Stimulated activated CD8-positive, alpha-beta memory T cell treated with anti-CD3 and anti-CD28 coated beads, Interleukin-15, amount 100 ng/mL, for 4 hours (primary cell): ENCODE measurements at places on chromosomes 3 and 15.

GRCh38 chr15:81400640-81401236, 26.7 kb upstream of the TMC3 start:
- no peak for DNase-seq

DNA sequence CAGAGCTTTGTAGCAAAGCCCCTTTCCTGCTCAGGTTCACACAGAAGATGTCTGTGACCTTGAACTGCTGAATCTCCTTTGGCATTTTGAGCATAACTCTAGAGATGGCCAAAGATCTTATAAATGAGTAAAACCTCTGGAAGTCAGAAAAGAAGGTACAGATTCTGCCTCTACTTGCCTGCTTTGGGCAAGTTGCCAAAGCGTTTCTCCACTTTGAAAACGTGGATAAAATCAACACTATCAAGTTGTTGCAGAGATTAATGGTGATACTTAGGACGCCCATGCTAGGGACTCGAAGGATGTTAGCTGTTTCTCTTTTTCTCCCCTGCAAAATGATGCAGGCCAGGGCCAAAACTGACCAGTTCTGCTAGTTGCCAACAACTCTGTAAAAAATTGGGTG, 68.0 kb upstream of the CMTM7 start:
- DNase-seq, result no peak

- no peak for DNase-seq
Measured at GRCh38 chr3:65419233-65419632, 619.5 kb downstream of the MAGI1 start.

GRCh38 chr3:159938714-159939113, 49.9 kb upstream of the IL12A start:
- no peak for DNase-seq

GRCh38 chr3:162568706-162569105, 1072.1 kb downstream of the OTOL1 start:
- DNase-seq, result no peak
